ENCODE measurements at places on chromosomes 1 and 21. TPM values are rescaled to one million over a fixed set of nuclear protein-coding genes. Genes with fewer than 3 reads are reported as not detected.

DNA sequence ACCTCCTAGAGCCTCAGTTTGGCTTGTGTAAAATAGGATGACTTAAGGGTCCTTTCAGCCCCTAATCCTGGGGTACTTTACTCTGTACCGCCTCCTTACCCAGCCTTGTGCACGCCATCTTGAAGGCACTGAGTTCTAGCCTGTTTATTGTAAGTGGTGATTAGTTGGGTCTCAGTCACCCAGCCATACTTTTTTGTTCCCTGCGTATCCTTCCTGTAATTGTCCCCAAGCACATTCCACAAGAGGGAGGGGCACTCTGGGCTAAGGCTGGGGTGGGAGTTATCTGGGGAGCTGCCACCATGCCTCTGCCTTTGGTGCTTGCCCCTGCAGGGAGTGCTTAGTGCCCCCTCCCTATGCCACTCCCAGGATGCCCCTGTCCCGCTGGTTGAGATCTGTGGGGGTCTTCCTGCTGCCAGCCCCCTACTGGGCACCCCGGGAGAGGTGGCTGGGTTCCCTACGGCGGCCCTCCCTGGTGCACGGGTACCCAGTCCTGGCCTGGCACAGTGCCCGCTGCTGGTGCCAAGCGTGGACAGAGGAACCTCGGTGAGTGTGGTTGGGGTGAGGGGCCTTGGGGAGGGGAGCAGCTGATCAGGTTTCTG is 856 bp downstream of the FDPS start:
- DNase-seq, result no peak

- DNase-seq, result no peak
These were observed 9.7 kb downstream of the GJA5 start for GRCh38 chr1:147750618-147751217.

- DNase-seq, result peak; percentile 85
These were observed 8.7 kb upstream of the LGR6 start for GRCh38 chr1:202184750-202185460.

Gene TMEM50A
- total RNA-seq, result 81.6 TPM

Gene ADAM15
- 61.9 TPM for total RNA-seq

GRCh38 chr1:18631496-18632217 is 1.0 kb downstream of the PAX7 start:
- no peak for DNase-seq

Gene ADGRL4
- 0.56 TPM for total RNA-seq

GRCh38 chr1:201285846-201286245 is 2.5 kb downstream of the PKP1 start:
- no peak for DNase-seq

- no peak for DNase-seq
These were observed 94.1 kb downstream of the COL24A1 start for GRCh38 chr1:86062453-86062852.

GRCh38 chr1:67332653-67333529 is 25.2 kb downstream of the IL12RB2 start:
- no peak for DNase-seq

GRCh38 chr1:220879076-220879508 is at the start of gene HLX:
Gene HLX, plus strand, starts transcription at chr1:220879443. Its CDS starts 415 bp downstream, at chr1:220879858.
- DNase-seq, result no peak

DNA sequence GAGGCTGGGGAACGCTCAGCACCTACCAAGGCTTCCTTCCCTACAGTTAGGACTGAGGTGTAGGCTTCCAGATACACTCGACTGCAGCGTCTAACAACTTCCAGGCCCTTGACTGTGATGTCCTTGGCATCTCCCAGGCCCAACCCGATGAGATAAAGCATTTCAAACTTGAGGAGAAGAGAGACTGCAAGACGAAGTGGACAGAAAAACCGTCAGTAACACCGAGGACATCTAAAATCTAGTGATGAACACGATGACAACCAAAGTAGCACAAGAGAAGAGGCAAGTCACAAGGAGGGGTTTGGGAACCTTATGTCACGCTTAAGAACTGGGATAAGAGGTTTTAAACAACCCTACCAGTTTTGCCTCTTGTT is 314 bp downstream of the DPH5 start:
- no peak for DNase-seq

GRCh38 chr1:1407636-1408318 is 684 bp upstream of the MRPL20 start:
- no peak for DNase-seq

Gene GUCA2B
- 0.69 TPM for total RNA-seq

Gene MIXL1
- 0.14 TPM for total RNA-seq

Measured in type B pancreatic cell (in vitro differentiated cells).